CD4-positive, alpha-beta T cell treated with Interferon gamma for 1 hour (primary cell): ENCODE measurements at places on chromosomes 13 and 19.

DNA sequence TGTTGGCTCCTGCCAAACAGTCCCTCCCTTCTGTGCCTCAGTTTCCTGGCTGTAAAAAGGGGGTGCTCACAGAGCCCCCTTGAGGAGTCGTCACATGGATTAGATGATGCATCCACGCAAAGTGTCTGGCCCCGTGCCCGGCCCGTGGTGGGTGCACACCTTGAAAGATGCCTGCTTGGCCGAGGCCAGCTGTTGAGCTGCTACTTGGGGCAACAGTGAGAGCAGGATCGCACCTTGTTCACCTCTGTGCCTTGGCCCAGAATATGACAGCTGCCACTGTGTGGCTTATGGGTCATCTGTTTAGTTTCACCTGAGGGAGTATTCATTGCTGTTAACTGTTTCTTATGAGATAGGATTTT, 17.7 kb downstream of the CRTC1 start:
- DNase-seq = no peak

DNA sequence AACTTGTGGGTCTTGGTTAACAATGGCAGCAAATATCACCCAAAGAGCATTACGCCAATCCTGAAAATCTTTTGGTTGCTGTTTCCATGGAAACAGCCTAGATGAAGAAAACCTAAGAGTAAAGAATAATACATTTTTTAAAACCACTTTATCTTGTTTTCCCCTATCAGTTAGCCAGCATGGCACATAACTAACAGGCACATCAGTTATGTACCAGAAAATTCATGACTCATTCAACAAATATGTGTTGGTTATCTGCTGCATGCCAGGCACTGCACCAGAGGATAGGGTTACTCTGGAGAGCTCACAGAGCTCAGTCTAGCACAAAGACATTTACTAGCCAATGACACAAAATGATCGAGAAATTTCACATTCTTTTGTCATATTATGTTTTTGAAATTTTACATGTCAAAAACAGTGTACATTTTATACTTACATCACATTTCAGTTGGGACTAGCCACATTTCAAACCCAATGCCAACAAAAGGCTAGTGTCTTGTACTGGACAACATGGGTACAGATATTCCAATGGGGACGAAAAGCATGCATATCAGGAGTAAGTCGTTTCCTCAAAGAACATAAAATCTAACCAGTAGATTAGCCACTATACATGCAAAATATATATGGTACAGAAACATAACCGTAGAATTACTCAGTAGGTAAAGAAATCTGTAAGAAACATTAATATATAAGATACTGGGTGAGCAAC, 20.3 kb downstream of the LNX2 start:
- DNase-seq = no peak

GRCh38 chr19:56991912-56992311, 127.9 kb upstream of the USP29 start:
- no peak for DNase-seq

GRCh38 chr13:33787051-33787591, 30.8 kb upstream of the RFC3 start:
- DNase-seq = no peak

DNA sequence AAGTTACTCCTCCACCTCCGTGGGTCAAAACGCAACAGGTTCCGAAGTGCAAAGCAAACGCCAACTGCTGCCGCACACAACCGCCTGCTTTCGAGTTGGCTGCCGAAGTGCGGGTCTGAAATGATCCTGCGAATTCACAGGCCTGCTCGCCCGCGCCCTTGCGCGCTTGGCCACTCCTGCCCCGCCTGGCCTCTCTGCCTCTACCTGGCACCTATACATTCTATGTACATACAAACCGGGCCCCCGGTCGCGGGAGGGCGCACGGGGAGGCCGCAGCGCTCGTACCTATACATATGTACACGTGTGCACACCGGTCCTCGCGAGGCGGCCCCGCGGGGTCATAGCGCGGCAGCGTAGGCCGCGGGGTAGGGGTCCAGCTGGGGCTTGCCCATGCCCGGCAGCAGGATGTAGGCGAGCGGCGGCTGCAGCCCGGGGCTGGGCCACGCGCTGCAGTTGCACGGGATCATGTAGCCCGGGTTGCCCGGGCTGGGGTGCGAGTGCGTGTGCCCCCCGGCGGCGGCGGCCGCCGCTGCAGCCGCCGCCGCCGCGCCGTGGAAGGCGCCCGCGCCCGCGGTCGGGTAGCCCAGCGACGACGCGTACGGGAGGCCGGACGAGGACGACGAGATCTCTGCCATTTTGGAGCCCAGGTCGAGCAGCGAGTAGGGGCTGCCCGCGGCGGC, 1.3 kb downstream of the SOX21 start:
- DNase-seq = no peak

DNA sequence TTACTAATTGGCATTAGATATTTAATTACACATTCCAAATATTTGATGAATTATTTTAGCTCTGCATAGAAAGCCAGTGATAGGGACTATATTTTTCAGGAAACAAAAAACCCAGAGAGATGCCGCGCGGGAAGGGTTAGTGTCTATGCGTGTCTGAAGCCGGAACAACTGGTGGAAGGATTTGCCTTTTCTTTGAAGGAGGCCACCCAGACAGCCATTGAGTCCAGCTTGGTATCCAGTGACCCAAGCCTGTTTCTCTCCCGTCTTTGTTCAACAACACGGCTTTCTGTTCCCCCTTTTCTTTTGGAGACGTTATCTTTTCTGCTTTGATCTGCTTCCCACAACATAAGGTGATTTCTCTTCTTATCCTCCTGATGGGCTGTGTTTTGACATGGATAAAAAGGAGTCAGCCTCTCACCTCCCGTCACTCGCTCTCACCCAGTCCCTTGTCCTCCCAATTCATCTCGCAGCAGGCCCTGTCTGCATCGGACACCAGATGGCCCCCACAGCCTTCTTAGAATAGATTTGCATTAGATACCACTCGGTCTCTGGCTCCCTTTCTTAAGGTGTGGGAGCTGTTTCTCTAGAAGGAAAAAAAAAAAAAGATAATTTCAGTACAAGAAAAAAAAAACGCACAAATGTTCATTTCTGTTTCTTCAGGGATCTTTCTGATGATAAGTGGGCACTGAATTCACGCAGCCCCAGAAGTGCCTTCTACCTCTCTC, 361.8 kb downstream of the ZNF536 start:
- DNase-seq = no peak

DNA sequence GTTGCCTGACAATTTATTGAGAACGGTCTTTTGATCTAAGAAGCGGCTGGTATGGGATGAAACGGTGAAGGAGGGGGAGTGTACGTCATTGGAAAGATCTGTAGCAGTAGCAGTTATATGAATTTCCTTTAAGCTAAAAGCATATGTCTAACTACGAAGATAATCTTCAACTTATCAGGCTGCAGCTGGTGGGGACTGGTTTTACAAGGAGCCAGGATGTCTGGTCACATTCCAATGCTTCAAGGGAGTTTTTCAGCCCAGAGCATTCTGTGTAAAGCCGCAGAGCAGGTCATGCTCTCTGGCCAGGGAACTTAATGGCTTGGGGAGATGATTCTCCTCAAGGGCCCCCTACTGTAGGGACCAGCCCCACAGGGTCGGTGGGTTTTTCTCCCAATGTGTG, 29.2 kb downstream of the CLEC4M start:
- no peak for DNase-seq

- no peak for DNase-seq
Observed at GRCh38 chr19:35508129-35508528, 5.3 kb downstream of the DMKN start.

- DNase-seq = no peak
Observed at GRCh38 chr19:16373532-16373931, 48.9 kb downstream of the KLF2 start.

DNA sequence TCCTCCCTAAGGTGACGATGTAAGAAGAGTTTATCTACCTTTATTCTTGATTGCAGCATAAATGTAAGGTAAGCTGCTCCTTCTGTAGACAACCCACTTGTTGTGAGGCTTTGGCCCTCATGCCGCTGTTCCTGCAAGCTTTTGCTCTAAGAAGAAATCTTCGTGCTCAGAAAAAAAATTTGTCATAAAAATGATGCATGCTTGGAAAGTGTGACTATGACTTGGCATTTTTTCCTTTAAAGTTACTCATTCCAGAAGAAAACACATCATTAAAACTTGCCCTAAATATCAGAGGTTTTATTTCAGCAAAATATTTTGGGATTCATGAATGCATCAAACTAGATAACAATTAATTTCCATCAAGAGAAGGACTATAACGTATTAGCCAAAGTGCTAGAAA, 39.8 kb downstream of the KCTD12 start:
- no peak for DNase-seq

GRCh38 chr13:71290963-71291841, 575.8 kb downstream of the DACH1 start:
- peak; percentile 72 for DNase-seq

- DNase-seq = peak; percentile 69
Observed at GRCh38 chr19:38736413-38737280, 7.6 kb downstream of the CAPN12 start.

GRCh38 chr13:34159946-34160345, 342.0 kb downstream of the RFC3 start:
- no peak for DNase-seq

DNA sequence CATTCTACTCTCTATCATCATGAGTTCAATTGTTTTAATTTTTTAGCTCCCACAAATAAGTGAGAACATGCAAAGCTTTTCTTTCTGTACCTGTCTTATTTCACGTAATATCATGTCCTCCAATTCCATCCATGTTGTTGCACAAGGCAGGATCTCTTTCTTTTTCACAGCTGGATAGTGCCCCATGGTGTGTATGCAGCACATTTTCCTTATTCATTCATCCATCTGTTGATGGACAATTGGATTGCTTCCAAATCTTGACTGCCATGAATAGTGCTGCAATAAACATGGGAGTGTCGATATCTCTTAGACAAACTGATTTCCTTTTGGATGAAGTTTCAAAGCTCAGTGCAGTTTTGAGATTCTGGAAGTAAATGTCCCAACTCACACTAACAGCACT, 326.9 kb downstream of the FGF9 start:
- no peak for DNase-seq

- no peak for DNase-seq
Observed at GRCh38 chr19:19489804-19490204, 25.5 kb downstream of the TSSK6 start.

- DNase-seq = no peak
Observed at GRCh38 chr13:74770361-74770760, 636.2 kb upstream of the KLF12 start.

- DNase-seq = no peak
Observed at GRCh38 chr19:32708457-32708856, 11.1 kb upstream of the TDRD12 start.

GRCh38 chr19:30450835-30451321, 78.7 kb downstream of the ZNF536 start:
- no peak for DNase-seq

DNA sequence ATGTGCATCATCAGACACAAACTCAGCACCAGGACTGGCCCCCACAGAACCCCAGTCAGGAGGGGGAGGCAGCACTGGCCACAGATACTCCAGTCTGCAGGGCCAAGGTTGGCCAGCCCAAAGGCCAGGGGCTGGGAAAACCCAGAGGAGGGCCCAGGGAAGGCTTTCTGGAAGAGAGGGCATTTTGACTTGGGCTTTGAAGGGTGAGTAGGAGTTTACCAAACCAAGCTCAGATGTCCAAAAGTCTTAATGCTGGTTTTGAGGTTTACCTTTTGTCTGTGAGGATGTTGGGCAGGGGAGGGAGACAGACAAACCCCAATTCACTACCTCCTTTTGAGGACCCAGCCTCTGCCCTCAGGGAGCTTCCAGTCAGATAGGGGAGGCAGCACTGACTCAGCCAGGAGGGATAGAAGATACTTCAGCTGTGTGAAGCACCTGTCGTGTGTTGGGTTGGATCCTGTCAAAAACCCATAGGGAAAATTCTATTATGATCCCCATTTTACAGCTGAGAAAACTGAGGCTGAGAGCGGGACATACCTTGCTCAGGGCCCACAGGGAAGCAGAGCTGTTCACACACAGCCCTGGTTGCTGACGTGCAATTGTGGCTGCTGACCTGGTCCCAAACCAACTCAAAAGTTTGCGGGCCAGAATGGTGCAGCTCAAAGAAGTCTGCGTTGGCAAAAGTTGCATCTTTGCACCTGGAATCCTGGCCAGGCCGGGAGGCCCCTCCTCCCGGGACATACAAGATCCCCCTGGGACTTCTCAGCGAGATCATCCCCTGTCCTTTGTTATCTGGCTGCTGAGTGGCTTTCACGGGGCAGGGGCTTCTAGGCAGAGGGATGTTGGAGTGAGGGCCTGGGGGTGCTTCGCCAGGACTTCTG, 13.1 kb downstream of the CILP2 start:
- no peak for DNase-seq

DNA sequence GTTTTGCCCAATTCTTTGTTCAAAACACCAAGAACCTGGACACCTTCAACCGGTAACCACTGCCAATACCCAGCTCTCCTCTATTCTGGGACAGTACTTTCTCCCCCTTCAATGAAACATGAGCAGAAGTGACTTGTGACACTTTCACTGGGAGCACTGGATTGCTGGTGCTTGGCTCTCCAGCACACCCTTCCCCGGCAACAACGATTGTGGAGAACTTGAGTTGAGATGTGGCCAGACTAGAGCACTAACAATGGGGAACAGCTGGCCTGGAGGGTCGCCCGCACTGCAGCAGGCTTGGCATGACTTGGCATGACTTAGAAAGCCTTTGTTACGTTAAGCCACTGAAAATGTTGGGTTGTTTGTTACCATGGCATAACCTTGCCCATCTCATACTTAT, 7.5 kb upstream of the B3GLCT start:
- no peak for DNase-seq

GRCh38 chr13:27014406-27015359, 156.9 kb downstream of the USP12 start:
- DNase-seq = no peak

- DNase-seq = no peak
Observed at GRCh38 chr19:1270854-1271527, 1.9 kb downstream of the CIRBP start.

GRCh38 chr19:1489463-1490310, 463 bp downstream of the PCSK4 start:
- DNase-seq = no peak
